ENCODE measurements at places on chromosomes 5 and 9. TPM values are rescaled to one million over a fixed set of nuclear protein-coding genes. Genes with fewer than 3 reads are reported as not detected.

The ANKS6 gene
- 9.6 TPM for total RNA-seq

The SLC34A1 gene
- not detected for total RNA-seq

The S1PR3 gene
- total RNA-seq: 23.1 TPM

DNA sequence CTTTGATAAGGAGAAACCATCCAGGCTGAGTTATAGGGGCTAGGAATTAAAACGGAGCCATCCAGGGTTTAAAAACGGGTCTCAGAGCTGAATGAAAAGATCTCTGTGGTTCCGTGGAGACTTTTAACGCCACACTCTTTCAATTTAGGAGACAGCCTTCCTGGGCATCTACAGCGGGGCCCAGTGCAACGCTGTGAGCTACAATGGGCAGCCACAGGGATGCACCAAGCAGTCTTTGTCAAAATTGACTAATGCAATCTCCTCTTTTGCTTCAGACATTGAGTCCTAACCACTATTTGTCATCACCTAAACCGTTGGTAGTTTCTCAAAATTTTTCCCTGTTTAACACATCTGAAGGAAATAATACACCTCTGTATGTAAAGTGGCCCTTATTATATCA, 96.6 kb upstream of the ABCA1 start:
- DNase-seq: no peak

GRCh38 chr9:86531971-86532640, 177.9 kb upstream of the TUT7 start:
- DNase-seq: no peak

DNA sequence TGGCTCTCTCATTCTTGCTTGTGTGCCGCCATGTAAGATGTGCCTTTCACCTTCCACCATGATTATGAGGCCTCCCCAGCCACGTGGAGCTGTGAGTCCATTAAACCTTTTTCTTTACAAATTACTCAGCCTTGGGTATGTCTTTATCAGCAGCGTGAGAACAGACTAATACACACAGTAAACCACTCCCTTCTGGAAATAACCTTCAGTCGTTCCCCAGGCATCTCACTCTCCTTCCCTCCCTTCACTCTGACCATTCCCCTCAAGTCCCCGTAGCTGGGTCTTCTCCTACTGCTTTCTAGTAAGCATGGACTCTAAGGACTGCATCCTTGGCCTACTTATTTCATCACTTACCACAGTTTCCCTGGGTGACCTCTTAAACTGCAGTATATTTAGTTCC, 493.9 kb downstream of the CCDC171 start:
- no peak for DNase-seq

DNA sequence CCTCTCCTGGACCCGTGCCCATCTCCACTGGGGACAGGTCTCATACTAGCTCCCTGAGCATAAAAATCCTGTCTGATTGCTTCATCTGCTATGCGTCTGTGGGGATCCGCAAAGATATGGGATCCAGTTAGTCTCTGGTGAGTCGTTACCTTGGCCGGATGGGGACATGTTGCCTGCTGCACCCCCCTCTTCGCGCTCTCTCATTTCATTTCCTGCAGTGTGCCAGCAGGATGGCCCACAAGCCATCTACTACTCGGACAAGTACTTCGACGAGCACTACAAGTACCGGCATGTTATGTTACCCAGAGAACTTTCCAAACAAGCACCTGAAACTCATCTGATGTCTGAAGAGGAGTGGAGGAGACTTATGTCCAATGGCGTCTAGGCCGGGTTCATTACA, 17.0 kb upstream of the CEP78 start:
- no peak for DNase-seq

GRCh38 chr9:126122901-126123616, 203.6 kb upstream of the MVB12B start:
- DNase-seq: no peak

- no peak for DNase-seq
Observed at GRCh38 chr5:1642621-1643061, 118.9 kb upstream of the LPCAT1 start.

GRCh38 chr9:69145144-69145715, 28.8 kb upstream of the TJP2 start:
- DNase-seq: no peak

GRCh38 chr9:114086607-114087006, 8.5 kb upstream of the AMBP start:
- no peak for DNase-seq
